ENCODE measurements at places on chromosomes 16 and 17. TPM values are rescaled to one million over a fixed set of nuclear protein-coding genes. Genes with fewer than 3 reads are reported as not detected.

Gene TRPV3
- 0.07 TPM for total RNA-seq

Gene SKAP1
- not detected for total RNA-seq

- DNase-seq: no peak
These were observed 149.1 kb downstream of the ZNF423 start for GRCh38 chr16:49706620-49707355.

- peak; percentile 20 for DNase-seq
These were observed 410.8 kb downstream of the CDH11 start for GRCh38 chr16:64711026-64711425.

DNA sequence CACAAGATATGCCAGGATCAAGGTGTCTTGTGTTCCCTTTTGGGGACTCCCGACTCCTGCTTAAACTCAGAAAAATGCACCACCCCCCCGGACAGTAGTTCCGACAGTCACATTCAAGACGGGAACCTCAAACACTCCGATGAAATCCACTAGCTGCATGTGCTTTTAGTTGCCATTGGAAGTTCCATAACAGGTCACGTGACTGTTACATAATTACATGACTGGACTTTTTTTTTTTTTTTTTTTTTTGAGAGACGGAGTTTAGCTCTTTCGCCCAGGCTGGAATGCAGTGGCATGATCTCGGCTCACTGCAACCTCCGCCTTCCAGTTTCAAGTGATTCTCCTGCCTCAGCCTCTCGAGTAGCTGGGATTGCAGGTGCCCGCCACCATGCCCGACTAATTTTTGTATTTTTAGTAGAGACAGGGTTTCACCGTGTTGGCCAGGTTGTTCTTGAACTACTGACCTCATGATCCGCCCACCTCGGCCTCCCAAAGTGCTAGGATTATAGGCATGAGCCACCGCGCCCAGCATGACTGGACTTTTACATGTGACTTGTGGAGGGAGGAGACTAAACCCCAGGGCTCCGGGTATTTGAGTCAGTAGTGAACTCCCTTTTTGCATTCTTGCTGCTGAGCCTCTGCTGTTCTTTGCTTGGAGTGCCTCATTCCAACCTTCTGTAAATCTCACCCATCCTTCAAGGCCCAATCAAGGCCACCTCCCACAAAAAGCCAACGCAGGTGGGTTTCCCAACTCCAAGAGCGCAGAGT is 1.6 kb downstream of the SIRT7 start:
- peak; percentile 53 for DNase-seq

- DNase-seq: no peak
These were observed 99.7 kb downstream of the VPS53 start for GRCh38 chr17:614653-615546.
